CD4-positive, alpha-beta memory T cell (primary cell): ENCODE measurements at places on chromosomes 11 and 22. TPM values are rescaled to one million over a fixed set of nuclear protein-coding genes. Genes with fewer than 3 reads are reported as not detected.

GRCh38 chr11:118703563-118704106 lies 24.2 kb upstream of the TREH start:
- H3K36me3 ChIP-seq: no peaks in the 10 kb centered on the region
- no peak overlapping the region for H3K27ac ChIP-seq
- no peaks in the 10 kb centered on the region for H3K27me3 ChIP-seq
- DNase-seq: no peak
- peaks cover 66% of the 10 kb centered on the region for H3K4me1 ChIP-seq
- H3K4me3 ChIP-seq: no peak overlapping the region

DNA sequence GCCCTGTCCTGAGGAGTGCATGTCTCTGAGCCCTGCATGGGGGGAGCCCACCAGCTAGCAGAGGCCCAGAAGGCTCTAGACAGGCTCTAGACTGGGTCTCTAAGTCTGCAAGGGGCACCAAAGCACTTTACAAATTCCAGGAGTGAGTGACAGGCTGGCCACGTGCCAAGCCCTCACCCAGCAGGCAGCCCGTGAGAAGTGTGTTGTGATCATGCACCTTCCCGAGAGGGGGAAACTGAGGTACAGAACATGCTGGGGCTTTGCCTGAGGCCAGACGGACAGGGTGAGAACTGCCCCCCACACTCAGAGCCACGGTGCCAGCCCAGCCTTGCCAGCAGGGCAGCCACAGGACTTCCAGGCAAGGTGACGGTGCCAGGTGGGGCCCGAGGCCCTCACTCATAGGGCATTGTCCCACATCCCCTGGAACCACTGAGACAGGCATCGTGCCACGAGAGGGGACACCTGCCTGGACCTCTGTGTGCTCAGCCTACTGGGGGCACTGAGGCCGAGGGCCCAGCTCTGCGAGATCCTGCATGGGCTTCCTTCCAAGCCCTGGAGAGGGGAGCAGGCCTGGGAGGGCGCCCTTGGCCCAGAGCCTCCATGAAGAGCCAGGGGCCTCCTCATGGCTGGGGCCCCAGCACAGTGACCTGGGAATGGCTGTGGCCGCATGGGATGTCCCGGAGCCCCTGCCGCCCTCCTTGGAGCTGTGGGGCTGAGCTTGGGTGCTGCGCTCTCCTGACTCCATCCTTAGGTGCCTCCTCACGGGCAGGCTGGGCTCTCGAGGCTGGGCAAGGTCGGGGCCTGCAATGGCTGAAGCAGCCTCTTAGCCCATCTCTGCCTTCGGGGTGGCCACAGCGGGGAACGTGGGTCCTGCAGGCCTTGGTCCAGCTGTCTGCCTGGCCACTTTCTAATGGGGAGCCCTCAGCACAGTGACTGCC lies 121.5 kb downstream of the KCNQ1OT1 start:
- H3K27me3 ChIP-seq: no peaks in the 10 kb centered on the region
- H3K36me3 ChIP-seq: no peaks in the 10 kb centered on the region
- H3K4me3 ChIP-seq: no peak overlapping the region
- H3K27ac ChIP-seq: no peak overlapping the region
- no peak for DNase-seq
- H3K4me1 ChIP-seq: no peaks in the 10 kb centered on the region

FAM83F gene
- polyA plus RNA-seq: not detected

- peak overlapping the region; percentile 89 for H3K27ac ChIP-seq
- no peaks in the 10 kb centered on the region for H3K27me3 ChIP-seq
- peak overlapping the region; percentile 90 for H3K4me3 ChIP-seq
- DNase-seq: no peak
- H3K4me1 ChIP-seq: peaks cover 28% of the 10 kb centered on the region
Measured at GRCh38 chr22:41469218-41469851, 418 bp downstream of the ACO2 start.

DNA sequence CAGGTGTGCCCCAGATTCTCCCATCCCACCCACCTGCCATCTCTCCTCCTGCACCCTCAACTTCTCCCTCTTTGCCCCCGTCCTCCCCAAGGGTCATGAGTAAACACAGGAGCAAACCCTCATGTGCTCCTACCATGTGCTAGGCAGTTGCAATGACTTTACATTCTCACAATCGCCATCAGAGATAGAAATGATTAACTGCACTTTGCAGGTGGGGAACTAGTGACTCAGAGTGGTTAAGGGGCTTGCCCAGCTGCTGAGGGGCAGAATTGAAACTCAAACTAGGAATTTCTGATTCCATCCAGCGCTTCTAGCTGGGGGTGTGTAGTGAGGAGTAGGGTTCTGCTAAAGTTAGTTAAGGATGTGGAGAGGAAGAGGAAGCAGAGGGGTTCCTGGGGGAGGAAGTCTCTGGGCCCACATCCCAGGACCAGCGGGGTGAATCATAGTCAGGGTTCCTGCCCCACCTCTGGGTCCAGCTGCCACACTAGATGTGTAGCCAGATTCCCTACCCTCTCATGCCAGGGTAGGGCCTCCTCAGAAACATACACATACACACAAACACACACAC lies 16.0 kb upstream of the PRG2 start:
- peaks cover 30% of the 10 kb centered on the region for H3K36me3 ChIP-seq
- DNase-seq: no peak
- no peak overlapping the region for H3K27ac ChIP-seq
- peaks cover 8% of the 10 kb centered on the region for H3K4me1 ChIP-seq
- no peak overlapping the region for H3K4me3 ChIP-seq
- H3K27me3 ChIP-seq: no peaks in the 10 kb centered on the region

DNA sequence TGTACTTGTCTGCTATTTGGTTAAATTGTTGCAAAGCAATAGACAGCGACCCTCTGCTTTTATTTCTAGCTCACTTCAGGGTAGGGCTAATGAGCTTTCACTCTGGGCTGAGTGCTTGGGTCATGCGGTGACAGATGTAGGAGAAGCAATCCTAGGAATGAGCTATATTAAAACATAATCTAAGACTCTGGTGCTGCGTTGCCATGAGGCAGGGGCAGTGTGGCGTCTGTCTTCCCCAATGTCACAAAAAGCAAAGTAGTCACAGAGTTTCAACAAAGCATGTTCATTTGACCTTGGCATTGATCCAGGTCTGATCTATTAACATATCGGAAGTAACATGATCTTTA lies 55.5 kb upstream of the GRAMD1B start:
- no peaks in the 10 kb centered on the region for H3K4me1 ChIP-seq
- no peak overlapping the region for H3K4me3 ChIP-seq
- no peaks in the 10 kb centered on the region for H3K27me3 ChIP-seq
- no peaks in the 10 kb centered on the region for H3K36me3 ChIP-seq
- no peak overlapping the region for H3K27ac ChIP-seq

GRCh38 chr11:35126000-35126878 lies 12.7 kb upstream of the CD44 start:
- no peak for DNase-seq
- H3K4me1 ChIP-seq: peaks cover 55% of the 10 kb centered on the region
- peak overlapping the region; percentile 40 for H3K27ac ChIP-seq
- H3K36me3 ChIP-seq: no peaks in the 10 kb centered on the region
- H3K4me3 ChIP-seq: peak overlapping the region; percentile 23
- no peaks in the 10 kb centered on the region for H3K27me3 ChIP-seq

DNA sequence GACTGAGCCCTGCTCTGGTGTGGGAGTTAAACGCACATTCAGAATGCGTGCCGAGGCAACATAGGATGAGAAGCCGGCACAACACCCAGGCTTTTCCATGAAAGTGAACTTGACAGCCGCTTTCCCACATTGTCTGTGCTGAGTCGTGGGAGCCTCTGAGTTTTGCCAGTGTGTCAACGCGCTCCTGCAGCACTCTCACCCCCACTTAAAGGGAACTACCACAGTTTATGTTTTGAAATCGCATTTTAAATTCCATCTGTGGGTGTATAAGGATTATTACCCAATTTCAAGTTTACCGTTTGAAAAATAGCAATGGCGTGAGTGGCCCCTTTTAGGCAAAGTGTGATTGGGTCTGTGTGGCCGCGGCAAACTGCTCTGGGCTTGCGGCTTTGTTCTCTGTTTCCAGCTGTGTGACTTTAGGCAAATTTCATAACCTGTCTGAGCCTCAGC lies 81.5 kb downstream of the FBLN1 start:
- H3K27ac ChIP-seq: no peak overlapping the region
- no peaks in the 10 kb centered on the region for H3K27me3 ChIP-seq
- H3K4me1 ChIP-seq: peaks cover 14% of the 10 kb centered on the region
- no peak overlapping the region for H3K4me3 ChIP-seq
